ENCODE measurements at places on chromosomes 5 and 9.

- no peak for DNase-seq
These were observed 2.5 kb downstream of the PMPCA start for GRCh38 chr9:136412962-136413361.

DNA sequence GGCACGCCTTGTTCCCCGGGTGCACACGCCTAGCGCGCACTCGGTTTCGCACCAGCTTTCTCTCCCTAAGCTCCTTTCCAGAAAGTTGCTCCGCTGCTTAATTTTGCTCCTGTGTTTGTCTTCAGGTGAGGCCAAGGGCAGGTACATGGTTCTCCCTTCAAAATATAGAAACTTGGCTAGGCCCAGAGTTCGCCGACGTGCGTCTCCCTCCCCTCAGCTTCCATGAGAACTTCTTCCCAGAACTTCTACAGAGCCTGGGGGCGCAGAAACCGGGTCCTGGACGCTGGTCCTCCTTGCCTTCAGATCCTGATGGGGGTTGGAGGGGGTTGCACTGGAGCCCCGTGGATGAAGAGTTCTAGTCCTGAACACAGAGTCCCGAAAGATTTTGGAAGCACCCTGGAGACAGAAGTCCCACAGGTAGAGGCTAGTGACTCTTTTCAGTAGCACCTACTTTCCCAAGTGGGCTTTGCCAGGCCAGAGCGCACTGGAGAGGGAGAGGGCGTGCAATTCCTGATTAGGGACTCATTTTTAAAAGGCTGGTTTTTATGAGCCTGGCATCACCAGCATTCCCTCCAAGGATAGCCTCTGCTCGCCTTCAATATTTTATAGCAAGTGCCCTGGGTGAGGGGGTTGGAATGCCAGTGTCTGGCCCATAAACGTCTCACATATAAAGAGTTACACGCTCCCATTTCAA lies 128.4 kb downstream of the TMEM174 start:
- DNase-seq, result no peak

DNA sequence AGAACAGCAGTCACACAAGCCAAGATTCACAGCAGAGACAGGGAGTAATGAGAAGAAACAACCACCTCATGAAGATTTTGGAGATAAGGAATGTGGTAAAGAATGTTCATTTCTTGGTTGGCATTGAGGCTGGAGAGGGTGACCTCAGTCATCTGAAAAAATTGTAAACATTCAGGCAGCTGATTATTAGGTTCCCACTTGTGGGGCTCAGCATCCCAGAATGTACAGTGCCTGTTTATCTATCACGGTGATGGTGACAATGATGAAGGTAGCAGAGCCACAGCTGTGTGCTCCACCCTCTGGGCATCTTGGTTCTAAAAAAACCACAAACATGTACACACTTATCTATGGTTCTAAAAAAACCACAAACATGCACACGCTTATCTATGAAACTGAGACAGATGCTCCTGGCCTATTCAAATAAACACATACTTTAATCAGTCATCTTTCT lies 143.9 kb upstream of the MOCS2 start:
- peak; percentile 91 for DNase-seq

DNA sequence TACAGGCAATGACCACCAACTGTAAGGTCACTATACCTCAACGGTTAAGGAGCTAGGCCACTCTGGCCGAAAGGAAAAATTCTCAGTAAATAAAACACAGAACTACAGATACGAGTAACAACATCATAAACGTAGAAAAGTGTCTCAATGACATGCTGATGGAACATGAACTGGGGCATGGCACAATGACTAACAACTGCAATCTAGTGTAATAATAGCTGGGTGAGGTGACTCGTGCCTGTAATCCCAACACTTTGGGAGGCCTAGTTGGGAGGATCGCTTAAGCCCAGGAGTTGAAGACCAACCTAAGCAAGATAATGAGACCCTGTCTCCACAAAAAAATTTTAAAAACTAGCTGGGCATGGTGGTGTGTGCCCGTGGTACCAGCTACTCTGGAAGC lies 9.8 kb upstream of the RAPGEF6 start:
- no peak for DNase-seq

DNA sequence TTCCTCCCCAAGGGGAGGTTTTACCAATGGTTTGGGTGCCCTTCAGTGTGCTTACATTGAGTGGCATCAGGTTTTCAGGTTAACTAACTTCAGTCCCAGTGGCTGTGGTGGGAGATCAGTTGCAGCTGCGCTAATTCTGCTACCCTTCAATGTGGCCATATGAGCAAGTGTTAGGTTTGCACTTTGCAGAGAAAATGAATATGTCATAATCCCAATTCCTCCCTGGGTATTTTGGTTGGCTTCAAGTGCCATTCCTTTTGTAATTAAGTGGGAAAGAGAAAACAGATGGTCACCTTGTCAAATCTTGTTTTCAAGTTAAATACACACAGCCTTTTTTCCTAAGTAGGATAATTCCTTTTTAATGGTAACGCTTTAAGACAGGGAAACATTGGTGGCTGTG lies 236.2 kb downstream of the TLE4 start:
- DNase-seq, result no peak

DNA sequence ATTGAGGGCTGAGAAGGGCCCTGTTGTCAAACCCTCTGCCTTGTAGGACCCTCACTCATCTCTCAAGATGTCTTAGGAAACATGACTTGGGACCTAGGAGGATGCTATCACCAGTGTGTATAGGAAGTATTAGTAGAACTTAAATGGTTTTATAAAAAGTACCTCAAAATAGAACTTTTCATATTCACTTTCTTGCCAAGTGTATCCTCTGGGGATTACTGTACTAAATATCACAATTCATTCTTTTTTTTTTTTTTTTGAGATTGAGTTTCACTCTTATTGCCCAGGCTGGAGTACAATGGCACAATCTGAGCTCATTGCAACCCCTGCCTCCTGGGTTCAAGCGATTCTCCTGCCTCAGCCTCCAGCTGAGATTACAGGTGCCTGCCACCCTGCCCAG lies 56.2 kb downstream of the ARHGEF28 start:
- DNase-seq, result no peak

GRCh38 chr9:137026384-137026783 lies 1.7 kb downstream of the ABCA2 start:
- no peak for DNase-seq

All from SJSA1 (cell line).